ENCODE measurements at places on chromosomes 4 and X.

GRCh38 chr4:680551-680927, 6.2 kb downstream of the MYL5 start:
- DNase-seq = no peak

DNA sequence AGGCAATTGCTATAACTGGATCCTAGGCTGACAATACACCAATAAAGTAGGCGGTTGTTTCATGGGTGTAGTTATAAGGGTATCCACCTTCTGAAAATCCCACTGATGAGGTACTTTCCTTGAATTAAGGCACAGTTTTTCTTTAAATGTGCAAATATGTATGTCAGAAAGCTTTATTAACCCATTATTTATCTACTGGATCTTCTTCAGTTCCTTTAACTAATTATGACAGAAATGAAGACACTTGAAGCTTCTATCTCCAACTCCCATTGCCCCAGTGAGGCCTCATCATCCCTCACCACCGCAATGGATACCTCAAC, 159.6 kb upstream of the KLF3 start:
- no peak for DNase-seq

- DNase-seq = no peak
These were observed at the start of gene ZAR1 for GRCh38 chr4:48490012-48490679. Gene ZAR1, plus strand, starts transcription at chr4:48490252. Its CDS starts 40 bp downstream, at chr4:48490292.

GRCh38 chrX:143781103-143781502, 60.6 kb upstream of the SPANXN2 start:
- DNase-seq = no peak

DNA sequence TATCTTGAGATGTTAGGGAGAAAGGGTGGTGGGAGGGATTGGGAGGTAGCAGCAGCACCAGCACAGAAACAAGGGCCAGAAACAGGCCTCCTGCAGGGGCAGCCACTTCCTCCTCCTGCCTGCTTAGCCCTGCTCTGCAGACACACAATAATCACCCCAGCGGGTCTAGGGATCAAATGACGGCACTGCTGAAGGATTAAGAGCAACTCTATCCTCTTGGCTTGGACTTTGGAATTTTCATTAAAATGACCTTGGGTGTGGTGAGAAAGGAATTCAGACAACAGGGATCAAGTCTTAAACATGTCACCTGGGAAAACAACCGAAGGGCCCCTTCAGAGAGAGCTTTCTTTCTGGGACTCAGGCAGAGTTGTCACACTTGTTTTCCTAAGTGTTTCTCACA, 353.4 kb downstream of the SPRY1 start:
- DNase-seq = no peak

DNA sequence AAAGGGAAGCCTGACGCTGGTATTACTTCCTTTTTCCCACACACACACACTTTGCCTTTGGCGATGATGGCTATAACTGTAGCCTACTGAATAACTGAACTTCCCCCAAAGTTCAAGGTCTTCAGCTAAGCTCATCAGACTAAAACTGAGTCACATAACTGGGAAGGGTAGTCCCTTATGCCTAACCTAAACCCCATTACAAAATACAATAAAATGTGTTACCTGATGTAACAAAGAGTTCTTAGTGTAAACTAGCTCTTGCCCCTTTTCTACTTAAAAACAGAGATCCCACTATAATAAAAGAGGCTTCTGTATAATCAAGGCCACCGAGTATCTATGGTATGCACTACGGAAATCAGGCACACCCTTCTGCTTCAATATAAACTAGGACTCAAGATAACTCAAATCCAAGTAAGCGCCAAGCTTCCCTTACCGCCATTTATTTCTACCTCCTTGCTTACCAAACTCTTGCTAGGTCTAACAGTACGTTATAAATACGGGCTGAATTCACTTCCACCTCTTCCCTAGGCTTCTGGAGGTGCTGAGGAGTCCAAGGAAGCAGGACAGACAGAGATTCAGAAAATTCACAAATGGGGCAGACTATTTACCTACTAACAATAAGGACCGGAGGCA, 2.4 kb downstream of the OTUD4 start:
- DNase-seq = no peak

- DNase-seq = no peak
These were observed 23.8 kb downstream of the DDIT4L start for GRCh38 chr4:100166297-100167039.
